ENCODE measurements at places on chromosomes 4 and X.
A peak's percentile ranks its signal among the peaks of the same experiment; 100 is the strongest.

GRCh38 chr4:177322266-177322665 lies 12.6 kb downstream of the NEIL3 start:
- DNase-seq, result no peak

- DNase-seq, result no peak
Observed at GRCh38 chr4:96407738-96408463, 568.0 kb downstream of the PDHA2 start.

- no peak for DNase-seq
Observed at GRCh38 chr4:32931475-32931874, 2211.3 kb downstream of the PCDH7 start.

- DNase-seq, result no peak
Observed at GRCh38 chr4:101014417-101014816, 332.9 kb downstream of the PPP3CA start.

DNA sequence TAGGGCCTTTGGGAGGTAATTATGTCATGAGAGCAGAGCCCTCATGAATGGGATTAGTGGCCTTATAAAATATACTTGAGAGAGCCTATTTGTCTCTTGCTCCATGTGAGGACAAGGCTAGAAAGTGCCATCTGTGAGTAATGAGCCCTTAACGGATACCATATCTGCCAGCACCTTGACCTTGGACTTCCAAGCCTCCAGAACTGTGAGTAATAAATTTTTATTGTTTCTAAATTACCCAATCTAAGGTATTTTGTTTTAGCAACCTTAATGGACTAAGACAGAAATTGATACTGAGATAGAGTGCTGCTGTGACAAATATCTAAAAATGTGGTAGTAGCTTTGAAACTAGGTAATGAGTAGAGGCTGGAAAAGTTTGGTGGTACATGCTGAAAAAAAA lies 285.0 kb upstream of the DIPK2B start:
- DNase-seq, result no peak

DNA sequence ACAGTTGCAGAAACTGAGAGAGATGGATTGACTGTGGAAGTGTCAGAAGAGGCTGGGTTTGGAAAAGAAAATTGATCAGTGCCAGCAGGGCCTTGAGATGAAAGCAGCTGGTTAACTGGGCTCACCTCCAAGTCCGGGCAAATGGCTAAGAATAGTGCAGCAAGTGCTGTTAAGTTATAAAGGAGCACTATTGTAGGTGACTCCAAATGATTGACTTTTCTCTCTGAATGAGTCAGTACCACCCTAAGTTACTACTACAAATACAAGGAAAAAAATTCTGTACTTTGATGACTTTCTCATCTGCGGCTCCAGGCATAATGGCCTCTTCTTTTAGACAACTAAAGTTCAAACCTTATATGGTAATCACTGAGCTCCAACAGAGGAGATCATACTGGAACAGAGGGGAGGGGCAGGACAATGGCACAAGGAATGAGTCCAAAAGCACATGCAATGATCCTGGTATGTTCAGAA lies 733.4 kb upstream of the INTU start:
- no peak for DNase-seq

- peak; percentile 45 for DNase-seq
Observed at GRCh38 chr4:186021461-186022167, 47.3 kb upstream of the TLR3 start.

DNA sequence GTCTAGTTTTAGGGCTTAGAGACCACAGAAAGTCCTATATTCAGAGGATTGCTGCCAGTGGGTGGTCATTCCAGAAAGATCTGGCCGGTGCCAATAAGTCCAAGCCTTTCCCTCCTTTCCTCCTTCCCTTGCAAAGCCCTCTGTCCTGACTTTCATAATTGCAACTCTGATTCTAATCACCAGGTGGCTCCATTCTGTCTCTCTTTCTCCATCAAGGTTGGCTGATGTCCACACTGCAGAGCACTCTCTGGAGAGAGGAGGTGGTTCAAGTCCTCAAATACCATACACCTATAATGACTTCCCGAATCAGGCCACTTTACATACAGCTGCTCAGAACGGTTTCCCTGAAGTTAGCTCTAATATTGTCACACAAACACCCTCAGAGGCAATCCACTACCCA lies 22.4 kb upstream of the ARMCX4 start:
- no peak for DNase-seq

DNA sequence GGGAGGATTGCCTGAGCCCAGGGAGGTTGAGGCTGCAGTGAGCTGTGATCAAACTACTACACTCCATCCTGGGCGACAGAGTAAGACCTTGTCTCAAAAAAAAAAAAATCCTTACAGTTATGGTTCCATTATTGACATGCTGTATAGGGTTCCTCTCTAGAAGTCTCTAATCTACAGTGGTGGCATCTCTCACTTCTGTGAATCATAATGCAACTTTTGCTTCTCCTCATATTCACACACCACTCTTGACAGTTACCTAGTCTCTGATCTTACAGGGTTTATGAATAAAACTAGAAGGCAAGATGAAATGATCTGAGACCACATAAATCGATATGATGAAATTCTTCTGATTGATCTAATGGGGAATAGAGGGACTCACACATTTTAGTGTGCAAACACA lies 40.6 kb downstream of the DOCK11 start:
- DNase-seq, result no peak

DNA sequence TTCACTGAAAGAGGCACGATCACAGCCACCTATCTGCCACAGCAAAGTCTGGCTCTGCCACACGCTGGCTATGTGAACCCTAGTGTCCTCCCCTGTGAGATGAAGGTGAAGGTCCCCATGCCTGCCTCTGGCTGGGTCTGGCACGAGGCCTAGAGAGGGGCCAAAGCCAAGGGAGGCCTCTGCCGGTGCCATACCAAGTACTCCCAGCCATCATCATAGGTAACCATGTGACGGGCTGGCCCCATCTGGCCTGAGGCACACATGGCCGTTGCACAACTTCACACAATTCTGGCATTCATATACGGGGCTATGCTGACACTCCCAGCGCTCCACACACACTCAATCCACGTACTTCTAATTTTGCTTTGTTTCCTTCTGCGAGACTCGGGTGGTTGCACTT lies 15.3 kb downstream of the NOP14 start:
- no peak for DNase-seq

Data from esophagus muscularis mucosa (tissue), 4 donors.